ENCODE measurements at places on chromosomes 1 and 21.

DNA sequence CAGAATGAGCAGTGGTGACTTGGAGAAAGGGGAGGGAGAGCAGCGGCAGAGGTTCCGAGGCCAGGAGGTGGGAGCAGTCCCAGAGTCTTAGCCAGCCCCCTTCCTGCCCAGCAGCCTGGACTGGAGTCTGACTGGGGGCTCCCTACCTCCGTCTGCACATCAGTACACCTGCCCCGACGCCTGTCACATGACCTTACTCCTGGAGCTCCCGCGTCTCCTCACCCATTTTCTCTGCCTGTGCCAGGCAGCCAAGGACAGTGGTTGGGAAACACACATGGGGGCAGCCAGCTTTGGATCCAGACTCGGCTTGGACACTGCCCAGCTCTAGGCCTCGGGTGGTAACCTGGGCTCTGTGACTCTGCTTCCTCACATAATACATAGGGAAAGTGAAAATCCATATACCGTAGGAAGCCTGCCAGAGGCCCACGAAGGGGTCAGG lies 16.9 kb downstream of the ACTRT2 start:
- DNase-seq, result no peak

DNA sequence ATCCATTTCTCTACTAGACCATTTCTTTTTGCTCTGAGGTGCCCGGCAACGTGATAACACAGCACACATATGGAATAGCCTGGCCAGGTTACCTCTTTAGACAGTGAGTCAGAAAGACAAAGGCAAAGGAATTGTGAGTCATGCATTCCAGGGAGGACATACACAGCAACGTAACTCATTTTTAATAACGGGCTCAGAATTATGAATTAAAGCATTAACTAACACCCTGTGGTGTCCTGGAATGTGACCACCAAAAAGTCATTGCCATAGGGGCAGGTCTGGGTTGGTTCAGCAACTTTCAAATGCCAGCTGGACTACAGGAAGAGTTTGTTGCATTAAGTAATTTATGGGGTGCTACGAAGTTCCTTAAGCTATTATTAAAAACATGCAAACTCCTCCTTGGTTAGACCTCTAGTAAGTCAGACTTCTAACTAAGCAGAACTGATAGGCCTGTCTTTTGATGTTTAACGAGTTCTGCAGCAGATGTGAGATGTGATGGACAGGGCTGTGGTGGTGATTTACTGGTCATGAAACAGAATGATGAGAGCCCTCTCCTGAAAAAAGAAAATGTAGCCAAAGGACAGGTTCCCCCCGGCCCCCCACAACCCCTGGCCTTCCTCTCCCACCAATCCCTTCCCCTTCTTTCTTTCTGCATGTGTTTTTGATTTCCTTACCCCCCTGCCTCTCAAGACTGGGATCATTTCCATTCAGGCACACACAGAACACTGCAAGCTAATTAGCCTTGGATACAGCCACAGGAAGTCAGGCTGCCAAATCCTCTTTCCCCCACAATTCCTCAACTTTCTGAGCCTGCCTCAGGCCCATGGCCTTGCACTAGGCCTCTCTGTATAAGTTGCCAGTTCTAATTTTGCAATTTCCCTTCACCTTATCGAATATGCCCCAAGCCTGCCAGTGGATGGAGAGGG lies 88.9 kb upstream of the HAO2 start:
- DNase-seq, result no peak

- no peak for DNase-seq
Observed at GRCh38 chr21:39874759-39875158, 7.5 kb downstream of the PCP4 start.

- no peak for DNase-seq
Observed at GRCh38 chr1:47030170-47030805, 6.8 kb downstream of the CYP4X1 start.

GRCh38 chr1:84757301-84757700 lies 67.0 kb upstream of the SSX2IP start:
- DNase-seq, result no peak

GRCh38 chr1:168531615-168532345 lies 12.0 kb downstream of the XCL2 start:
- peak; percentile 55 for DNase-seq

DNA sequence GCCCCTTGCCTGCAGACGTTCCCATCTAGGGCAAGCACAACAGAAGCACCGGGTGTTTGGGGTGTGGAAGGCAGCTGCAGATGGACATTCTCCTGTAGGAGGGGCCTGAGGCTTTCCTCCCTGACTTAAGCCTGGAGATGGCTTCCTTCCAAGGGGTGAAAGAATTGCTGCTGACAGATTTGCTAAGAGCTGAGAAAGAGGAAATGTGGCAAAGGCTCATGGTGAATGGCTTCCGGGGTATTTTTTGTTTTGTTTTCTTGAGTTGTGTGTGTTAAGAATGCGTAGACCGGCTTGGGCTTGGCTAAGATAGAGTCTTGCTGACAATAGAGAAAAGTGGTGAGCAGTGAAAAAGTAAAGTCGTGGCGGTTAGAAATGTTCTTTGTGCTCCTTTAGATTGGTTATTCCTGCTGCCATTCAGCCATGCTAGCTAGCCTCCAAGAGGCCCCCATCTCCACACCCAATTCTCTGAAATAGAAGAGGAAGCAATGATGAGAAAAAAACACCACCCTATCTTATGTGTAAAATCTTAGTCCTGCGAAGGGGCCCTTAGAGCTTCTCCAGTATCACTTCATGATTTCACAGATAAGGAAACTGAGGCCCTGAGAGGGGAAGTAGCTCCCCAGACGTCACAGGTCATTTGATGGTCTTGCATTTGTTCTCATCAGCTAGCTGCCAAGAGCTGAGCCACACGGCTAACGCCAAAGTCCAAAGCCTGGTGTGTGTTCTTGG lies 36.9 kb downstream of the EIF2D start:
- DNase-seq, result peak; percentile 84

GRCh38 chr1:222224636-222225315 lies 323.1 kb downstream of the HHIPL2 start:
- no peak for DNase-seq

DNA sequence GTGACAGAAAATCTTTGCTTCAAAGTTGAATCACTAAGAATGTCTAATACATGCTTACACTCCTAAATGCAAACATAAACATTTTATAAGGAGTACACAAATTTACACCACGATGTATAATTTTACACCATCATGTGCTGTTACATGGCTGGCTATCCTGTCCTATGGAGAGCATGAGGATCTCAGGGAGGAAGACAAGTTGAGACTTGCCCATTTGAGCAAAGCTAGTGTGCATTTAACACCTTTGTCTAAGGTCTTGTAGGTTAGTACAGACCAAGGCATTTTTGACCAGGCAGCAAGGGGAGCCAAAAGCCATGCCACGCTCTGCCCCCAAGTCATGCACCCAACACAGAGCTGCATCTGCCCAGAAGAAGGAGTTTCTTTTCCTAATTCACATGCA lies 14.5 kb upstream of the COG2 start:
- no peak for DNase-seq

DNA sequence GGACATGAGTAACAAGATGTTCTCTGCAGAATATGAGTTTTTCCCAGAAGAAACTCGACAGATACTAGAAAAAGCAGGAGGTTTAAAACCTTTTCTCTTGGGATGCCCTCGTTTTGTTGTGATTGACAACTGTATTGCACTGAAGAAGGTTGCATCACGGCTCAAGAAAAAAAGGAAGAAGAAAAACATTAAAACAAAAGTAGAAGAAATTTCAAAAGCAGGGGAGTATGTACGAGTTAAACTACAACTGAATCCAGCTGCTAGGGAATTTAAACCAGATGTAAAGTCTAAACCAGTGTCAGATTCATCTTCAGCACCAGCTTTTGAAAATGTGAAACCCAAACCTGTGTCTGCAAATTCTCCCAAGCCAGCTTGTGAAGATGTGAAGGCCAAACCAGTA lies 92.5 kb downstream of the TTC3 start:
- DNase-seq, result no peak

DNA sequence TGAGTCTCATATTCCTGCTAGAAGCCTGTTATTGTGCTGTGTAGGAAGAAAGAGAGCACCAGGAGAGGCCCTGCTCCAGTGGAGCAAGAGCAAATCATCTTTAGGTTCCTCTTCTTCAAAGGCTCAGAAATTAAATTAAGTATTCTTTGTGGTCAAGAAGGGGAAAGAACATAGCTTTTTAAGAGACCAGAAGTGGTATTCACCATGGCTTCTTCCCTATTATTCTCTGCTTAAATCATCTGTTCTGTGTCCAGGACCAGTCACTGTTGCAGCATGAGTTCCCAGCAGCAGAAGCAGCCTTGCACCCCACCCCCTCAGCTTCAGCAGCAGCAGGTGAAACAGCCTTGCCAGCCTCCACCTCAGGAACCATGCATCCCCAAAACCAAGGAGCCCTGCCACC lies 1.1 kb downstream of the SPRR1B start:
- no peak for DNase-seq

GRCh38 chr1:216563087-216563486 lies 139.8 kb upstream of the USH2A start:
- DNase-seq, result no peak

DNA sequence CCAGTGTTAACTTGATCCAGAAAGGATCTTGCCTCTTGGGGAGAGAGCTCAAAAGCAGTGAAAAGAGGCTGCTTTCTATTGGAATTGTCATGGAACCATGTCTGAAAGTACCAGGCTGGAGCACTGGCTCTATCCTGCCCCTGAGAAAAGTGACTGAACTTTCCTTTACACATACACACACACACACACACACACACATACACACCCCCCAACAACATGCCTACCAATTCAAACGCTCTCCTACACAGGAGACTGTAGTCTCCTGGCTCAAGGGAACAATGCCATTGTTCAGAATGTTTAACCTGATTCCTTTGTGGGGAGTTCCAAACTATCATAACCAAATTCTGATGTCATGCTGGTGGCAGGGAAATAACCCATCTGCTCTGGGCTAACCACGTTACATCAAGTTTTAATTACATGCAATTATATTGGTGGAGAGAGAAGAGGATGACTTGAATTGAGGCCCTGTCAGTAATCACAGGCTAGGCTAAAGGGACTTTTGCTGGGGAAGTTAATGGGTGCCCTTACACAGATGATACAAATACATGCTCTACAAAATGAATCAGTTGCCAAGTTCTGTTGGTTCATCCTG lies 52.3 kb upstream of the DUSP10 start:
- DNase-seq, result peak; percentile 46

Data from CD4-positive, alpha-beta T cell treated with Interleukin-2 at 100 ng/mL for 4 hours (primary cell).